Stimulated activated CD8-positive, alpha-beta memory T cell treated with anti-CD3 and anti-CD28 coated beads, Interleukin-7, amount 100 ng/mL, for 1 hour (primary cell): ENCODE measurements at places on chromosomes 3 and 15.

DNA sequence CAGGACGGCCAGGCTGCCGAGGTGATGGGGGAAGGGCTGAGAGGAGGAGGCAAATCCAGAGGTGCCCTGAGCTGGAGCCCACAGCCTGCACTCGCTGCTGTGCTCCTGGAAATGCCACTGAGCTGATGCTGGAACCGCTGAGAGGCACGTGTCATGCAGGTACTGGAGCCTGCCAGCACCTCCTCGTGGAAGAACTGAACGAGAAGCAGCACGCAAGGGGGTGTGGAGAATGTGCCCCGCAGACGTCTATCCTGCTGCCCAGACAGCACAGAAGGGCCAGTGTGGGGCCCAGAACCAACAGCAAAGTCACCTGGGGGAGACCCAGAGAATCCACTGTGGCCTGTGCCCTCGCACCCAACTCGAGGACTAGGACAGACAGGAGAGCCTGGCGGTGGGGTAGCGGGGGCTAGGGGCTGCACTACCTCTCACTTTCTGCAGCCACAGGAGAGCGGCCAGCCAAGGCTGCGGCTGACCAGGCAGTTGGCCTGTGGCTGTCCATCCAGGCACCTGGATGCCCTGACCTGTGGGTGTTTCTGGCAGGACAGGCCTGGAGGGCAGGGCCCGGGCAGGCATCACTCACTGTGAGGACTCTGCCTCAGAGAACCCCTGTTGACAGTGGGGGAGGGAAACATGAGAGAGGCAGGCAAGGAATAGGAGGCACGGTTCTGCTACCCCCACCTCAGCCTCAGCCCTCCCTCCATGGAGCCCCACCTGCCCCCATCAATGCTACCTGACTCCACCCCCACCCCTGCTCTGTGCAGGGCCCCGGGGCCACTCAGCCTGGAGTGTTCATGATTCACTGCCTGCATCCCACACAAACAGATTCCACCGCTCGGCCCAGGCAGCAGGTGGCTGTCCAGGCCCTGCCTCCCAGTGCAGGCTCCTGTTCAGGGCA is 213.1 kb downstream of the TBC1D2B start:
- no peak for DNase-seq

DNA sequence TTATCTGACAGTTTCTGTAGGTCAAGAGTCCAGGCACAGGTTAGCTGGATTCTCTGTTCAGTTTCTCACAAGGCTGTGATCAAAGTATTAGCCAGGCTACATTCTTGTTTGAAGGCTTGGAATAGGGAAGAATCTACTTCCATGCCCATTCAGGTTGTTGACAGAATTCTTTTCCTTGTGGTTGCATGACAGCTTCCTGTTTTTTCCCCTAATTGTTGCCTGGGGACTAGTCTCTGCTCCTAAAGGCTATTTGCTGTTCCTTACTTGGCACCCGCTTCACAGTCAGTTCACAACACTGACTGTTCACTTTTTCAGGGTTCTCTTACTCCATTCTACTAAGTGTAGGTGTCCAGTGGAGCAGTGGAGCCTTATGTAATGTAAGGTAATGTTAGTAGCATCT is 115.4 kb upstream of the GBE1 start:
- DNase-seq: no peak

DNA sequence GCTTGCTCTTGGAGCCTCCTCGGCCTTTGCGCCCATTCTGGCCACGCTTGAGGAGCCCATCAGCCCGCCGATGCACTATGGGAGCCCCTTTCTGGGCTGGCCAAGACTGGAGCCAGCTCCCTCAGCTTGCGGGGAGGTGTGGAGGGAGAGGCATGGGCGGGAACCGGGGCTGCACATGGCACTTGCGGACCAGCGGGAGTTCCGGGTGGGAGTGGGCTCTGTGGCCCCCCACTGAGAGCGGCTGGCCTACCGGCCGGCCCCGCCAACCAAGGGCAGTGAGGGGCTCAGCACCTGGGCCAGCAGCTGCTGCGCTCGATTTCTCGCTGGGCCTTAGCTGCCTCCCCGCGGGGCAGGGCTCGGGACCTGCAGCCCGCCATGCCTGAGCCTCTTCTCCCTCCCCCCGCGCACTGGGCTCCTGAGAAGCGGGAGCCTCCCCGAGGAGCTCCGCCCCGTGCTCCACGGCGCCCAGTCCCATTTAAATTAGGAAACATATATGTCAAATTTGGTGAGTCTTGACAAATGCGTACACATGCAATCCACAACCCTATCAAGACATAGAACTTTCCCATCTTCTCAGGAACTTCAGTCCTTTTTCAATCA is 97.6 kb upstream of the CNTN3 start:
- DNase-seq: no peak

- DNase-seq: no peak
These were observed 623.5 kb upstream of the TBL1XR1 start for GRCh38 chr3:177820683-177821316.

GRCh38 chr15:40285151-40285550 is 2.3 kb upstream of the ANKRD63 start:
- no peak for DNase-seq

DNA sequence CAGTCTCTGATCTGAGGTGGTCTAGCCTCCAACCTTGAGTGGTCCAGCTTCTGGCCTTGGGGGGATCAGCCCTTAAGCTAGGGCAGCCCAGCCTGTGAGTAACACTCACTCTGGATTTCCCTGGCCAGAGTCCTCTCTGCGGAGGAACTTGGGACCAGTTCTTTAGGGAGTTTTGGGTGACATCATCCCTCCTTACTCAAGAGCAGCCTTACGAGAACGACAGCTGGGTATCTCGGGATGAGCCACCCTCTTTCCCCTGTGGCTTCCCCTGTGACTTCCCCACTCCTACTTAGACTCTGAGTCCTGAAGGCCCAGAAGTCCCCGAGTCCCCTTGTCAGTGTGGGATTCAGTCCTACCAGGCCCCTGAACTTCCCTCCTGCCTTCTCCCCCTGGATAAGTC is 10.2 kb upstream of the PLXND1 start:
- DNase-seq: no peak

- DNase-seq: no peak
These were observed 217.0 kb downstream of the GABRB3 start for GRCh38 chr15:26555898-26556297.

DNA sequence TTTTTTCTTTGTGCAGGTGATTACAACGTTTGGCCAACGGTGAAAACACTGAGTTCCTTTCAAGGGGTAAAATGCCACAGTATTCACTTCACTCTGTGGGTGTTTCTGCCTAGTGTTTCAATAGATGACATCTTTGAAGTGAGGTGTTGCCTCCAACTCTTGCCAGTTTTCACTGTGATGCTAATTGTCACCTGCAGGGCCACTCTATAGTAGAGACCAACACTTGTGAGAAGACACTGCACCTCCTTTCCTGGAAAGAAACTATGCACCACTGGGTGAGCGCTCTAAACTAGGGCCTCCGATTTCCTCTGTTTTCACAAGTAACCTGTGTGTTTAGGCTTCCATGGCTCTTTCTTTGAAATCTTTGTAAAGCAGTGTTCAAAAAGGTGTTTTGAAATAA is 98.3 kb downstream of the THRB start:
- DNase-seq: no peak

- no peak for DNase-seq
These were observed 38.7 kb downstream of the C3orf38 start for GRCh38 chr3:88188436-88188835.

DNA sequence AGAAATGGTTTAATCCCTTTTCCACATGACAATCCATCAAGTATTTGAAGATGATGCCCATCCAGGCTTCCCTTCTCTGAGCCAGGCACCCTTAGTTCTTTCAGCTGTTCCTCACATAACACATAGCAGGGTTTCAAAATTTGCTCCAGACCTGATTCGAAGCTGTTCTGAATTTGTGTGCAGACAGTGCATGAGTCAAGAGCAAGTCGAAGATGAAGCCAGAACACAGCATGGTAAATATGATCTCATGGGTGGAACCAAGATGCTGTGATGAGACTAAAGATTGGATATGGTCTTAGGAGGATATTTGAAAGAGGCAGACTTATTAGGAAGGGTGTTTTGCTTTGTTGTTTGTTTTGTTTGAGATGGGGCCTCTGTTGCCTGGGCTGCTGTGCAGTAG is 32.6 kb upstream of the PDE8A start:
- DNase-seq: no peak

DNA sequence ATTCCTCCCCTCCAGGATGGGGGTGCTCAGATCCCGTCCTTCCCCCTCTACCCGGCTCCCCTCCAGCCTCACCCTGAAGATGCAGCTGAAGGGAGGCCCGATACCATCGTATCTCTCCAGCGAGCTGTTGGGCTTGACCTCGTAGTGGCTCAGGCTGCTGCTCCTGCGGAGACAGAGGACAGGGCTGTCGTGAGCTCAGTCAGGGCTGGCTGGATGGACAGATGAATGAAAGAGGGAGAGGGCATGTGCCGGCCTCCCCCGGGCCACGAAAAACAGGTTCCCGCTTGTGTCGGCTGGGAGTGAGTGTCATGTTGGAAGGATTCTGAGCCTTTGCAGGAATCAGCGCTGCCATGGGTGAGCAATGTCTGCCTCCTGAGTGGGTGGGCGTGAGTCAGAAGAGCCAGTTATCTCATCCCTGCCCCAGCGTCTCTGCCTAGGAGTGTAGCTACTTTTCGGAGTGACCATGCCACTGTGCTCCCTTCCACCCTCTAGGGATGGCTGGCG is 35.2 kb downstream of the FEM1B start:
- no peak for DNase-seq

DNA sequence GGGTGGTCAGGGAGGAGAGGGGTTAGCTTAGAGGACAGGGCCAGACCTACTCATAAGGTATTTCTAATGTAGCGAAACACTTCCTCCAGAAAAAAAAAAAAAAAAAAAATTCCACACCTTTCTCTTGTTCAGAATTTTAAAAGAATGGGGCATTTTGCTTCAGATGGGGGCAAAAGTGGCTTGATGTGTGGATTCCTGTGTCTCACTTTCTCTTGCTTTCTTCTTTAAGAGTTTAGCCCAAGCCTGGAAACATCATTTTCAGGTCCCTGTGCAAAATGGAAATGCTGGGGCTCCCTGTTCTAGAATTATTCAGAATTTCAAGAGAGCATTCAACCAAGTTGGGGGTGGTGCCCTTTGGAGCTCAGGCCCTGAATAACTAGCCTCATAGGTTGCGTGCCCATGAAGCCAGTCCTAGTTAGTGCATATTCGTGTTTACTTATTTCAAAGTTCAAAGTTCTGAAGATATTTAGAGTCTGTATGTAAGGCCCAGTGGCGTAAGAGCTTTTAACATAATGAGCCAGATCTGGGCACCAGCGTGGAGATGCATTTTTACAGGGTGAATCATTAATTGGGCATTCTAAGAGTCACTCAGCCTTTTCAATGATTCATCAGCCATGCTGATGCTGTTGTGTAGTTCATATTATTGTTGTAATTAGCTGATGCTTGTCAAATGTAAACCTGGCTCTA is 104.5 kb downstream of the RPLP1 start:
- DNase-seq: no peak

DNA sequence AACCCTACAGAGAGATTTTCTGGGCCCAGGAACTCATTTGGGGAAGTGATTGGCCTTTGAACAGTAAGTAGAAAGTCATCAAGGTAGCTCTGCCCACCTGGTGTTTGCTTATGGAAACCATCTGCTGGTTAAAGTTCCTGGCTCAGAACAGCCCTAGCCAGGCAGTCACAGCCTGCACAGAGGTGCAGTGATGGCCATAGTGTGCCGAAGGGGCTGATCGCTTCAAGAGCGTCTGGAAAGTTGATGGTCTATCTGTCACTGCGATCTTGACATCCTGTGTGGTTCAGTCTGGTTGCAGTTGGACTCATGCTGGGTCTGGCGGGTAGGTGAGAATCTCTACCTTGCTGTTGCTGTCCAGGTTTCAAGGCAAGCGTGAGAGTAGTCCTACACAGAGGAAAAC is 151.6 kb downstream of the SLCO3A1 start:
- no peak for DNase-seq

- DNase-seq: no peak
These were observed 33.6 kb downstream of the INTS14 start for GRCh38 chr15:65577129-65577996.

DNA sequence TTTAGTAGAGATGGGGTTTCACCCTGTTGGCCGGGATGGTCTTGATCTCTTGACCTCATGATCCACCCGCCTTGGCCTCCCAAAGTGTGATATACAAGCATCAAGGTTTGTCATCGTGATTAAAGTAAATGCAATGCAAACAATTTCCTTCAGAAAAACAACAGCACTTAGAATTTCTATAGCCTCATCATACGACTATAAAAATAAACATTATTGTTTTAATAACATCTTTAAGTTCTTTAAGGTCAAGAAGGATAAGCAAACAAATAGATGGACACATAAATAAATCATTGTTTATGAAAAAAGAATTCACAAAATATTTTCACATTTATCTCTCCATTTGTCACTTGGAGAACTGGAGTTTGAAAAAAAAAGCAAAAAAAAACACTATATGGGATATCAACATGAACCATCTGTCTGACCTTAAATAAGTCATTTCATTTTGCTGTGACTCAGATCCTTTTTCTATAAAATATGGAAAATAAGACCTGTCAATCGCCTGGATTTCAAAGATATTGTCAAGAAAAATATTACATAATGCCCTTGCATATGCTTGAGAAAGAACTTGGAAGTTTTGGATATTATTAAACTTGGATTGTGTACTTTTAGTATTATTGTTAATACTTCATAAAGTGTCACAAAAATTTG is 642.0 kb upstream of the KCNMB2 start:
- no peak for DNase-seq

DNA sequence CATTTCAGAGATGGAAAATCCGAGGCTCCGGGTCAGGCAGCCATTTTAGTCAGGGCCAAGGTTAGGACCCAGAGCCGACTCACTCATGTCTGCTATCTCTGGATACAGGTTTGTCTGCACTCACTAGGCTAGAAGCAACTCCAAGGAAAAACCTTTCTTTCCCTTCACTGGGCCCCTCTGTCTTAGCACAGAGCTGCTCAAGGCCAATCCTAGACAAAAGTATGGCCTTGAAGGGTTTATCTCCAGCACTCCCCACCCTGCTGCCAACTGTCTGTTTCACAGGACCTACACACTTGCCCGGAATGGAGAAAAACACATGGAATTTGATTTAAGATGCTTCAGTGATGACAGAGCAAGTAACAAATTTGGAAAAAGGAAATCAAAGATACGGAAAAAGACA is 25.6 kb downstream of the ACAN start:
- DNase-seq: no peak

- no peak for DNase-seq
These were observed 55.6 kb upstream of the ACAN start for GRCh38 chr15:88747631-88748030.

DNA sequence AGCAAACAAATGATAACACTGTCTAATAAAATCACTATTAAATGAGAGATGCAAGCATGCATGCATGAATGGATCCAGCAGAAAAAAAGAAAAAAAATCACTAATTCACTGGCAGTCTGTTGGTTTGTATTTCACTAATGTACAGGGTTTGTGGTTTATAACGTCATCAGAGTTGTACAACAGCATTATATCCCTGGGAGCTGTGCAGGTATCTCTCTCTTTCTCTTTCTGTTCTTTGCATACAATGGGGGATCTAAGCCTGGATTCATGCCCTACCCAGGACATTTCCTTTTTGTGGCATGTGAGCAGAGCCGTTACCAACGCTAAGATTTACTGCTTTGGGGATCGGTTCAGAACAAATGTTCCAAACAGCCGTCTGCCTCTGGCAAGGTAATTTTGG is 229.5 kb downstream of the SOX2 start:
- no peak for DNase-seq
